Stimulated activated CD4-positive, alpha-beta T cell treated with anti-CD3 and anti-CD28 coated beads, Interleukin-2, amount 100 ng/mL, for 24 hours (primary cell): ENCODE measurements at places on chromosomes 6 and 20.

GRCh38 chr6:96330884-96331283, 190.7 kb upstream of the UFL1 start:
- DNase-seq: no peak

DNA sequence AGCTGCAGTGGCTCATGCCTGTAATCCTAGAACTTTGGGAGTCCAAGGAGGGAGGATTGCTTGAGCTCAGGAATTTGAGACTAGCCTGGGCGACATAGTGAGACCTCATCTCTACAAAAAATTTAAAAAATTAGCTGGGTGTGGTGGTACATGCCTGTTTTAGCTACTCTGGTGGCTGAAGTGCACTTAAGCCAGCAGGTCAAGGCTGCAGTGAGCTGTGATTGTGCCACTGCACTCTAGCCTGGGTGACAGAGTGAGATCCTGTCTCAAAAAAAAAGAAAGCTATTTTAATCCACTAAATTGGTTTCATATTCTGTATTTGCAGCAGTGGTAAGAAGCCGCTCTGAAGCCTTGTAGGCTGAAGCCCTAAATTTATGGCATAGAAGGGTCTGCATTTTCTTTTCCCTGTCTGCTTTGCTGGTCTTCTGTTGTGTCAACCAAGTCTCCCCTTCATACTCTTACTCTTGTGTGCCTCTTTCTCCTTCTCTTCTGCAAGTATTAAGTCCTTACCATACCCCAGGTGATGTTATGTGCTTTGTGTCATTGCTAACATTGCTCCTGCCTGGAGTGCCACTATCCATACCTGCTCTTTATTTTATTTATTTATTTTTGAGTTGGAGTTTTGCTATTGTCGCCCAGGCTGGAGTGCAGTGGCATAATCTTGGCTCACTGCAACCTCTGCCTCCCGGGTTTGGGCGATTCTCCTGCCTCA, 70.9 kb downstream of the MYO6 start:
- no peak for DNase-seq

GRCh38 chr6:41302638-41303037, 16.2 kb upstream of the TREM1 start:
- DNase-seq: no peak

GRCh38 chr20:51216850-51217249, 193.9 kb upstream of the KCNG1 start:
- DNase-seq: no peak

GRCh38 chr6:73585566-73586415, 65.0 kb upstream of the EEF1A1 start:
- DNase-seq: peak; percentile 31

DNA sequence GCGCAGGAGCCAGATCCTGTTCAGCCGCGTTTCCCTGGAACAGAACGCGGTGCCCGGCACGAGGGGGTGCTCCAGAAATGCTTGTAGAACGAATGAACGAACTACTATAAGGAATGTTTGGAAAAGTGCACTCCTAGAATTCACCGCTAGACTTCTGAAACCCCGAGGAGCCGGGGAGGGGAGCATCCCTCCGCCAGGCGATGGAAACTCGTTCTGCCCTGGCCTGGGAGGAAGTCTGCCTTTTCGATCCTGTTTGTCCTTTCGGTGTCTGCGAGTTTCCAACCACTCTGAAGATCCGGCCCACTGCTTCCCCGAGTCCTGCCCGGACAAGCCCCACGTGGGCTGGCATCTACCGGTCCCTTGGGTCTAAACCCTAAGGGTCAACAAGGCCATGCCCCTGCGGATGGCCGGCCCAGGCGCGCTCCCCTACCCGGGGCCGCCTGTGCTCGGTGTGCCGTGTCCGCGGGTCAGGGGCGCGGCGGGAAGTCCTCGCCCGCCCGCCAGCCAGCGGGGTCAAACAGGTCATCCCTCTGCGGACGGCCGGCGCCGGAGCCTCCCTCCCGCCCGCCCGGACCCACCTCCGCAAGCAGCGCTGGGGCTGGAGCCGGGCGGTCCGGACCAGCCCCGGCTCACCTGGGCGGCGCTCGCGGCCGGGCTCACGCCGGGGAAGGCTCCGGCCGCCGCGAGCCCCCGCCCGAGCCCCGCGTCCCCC, 526 bp downstream of the SULF2 start:
- no peak for DNase-seq

DNA sequence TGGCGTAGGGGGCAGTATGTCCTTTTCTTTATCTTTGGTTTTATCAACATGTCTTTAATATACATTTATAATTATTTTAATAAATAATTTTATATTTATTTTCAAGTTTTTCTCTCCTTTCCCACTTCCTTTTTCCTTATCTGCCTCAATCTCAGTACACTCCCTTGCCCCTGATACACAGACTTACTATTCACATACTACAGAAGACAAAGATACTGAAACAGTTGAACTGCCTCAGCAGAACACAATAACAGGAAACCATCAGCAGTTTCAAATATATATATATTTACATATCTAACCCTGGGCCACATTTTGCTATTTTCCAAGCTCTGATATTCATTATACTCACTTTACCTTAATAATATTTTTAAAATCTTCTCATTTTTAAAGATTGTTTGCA, 19.8 kb downstream of the IBTK start:
- no peak for DNase-seq

- DNase-seq: no peak
These were observed 21.9 kb upstream of the SGK2 start for GRCh38 chr20:43536817-43537440.

DNA sequence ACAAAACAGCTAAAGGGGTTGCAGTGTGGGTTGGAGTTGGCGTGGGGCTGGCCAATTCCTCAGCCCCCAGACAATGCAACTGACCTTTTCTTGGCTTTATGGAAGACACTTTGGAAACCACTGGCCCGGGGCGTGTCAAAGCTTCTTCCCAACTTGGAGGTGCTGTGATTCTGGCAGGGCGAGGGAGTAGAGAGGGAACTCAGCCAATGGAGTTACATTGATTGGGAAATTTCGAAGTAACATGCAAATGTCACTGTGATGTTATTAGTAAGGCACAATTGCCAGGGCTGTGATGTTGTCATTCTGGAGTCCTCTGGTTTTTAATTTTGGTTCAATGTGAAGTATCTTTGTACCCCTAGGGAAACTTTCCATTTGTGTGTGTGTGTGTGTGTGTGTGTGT, 41.5 kb upstream of the EPB41L1 start:
- no peak for DNase-seq

DNA sequence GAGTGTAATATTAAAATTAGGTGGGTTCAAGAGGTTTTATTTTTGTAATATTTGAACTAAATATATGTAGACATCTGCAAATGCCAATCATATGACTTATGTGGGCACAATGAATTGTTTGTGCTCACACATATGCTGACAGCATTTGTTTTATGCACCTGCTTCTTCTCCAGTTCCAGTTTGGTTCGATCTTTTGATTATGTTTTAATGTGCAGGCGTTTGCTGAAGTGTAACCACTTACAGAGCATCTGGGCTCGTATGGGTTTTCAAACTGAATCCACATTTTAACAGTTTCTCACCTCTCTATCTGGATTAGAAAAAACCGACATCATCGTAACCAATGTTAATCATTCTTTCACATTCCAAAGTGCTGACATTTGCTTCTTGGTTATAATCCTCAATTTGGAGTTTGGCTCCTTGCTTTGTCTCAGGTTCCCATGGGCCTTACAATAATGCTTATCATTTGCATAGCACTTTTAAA, 129.1 kb upstream of the SPACA1 start:
- DNase-seq: no peak

DNA sequence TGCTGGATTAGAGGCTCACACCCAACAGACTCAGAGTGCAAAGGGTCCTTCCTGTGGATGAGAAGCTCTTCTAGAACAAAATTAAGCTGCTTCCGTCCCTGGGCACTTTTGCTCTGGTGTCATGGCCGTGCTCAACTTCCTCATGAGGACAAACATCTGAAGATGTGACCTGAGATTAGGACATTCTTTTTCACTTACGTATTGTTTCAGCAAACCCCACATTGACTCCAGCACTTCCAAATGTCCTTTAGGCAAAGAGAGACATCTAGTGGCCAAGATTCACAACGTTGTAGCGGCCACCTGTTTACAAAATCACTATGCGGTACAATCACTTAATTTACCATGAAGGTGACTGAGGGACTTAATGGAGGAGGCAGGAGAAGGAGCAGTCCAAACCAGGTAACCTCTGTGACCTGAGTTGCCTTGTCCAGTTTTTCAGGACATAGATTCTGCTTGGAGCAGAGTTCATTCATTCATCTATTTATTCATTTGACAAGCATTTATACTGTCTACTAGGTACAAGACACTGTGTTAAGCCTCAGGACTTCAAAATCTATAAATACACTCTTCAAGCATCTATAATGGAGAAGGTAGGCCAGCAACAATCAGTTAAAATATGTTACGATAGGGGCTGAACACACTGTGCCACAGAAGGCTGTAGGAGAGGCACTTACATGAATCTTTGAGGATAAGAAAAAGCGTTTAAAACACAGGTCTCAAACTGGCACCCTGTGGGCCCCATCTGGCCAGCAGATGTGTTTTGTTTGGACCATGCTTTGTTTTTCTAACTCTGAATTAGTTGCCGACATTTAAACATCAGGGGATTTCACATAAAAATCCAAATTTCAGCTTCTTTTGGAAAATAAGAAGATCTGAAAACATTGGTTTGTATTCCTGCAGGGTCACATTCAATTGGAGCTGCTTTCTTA, 5.6 kb upstream of the ADGRF1 start:
- DNase-seq: peak; percentile 18

DNA sequence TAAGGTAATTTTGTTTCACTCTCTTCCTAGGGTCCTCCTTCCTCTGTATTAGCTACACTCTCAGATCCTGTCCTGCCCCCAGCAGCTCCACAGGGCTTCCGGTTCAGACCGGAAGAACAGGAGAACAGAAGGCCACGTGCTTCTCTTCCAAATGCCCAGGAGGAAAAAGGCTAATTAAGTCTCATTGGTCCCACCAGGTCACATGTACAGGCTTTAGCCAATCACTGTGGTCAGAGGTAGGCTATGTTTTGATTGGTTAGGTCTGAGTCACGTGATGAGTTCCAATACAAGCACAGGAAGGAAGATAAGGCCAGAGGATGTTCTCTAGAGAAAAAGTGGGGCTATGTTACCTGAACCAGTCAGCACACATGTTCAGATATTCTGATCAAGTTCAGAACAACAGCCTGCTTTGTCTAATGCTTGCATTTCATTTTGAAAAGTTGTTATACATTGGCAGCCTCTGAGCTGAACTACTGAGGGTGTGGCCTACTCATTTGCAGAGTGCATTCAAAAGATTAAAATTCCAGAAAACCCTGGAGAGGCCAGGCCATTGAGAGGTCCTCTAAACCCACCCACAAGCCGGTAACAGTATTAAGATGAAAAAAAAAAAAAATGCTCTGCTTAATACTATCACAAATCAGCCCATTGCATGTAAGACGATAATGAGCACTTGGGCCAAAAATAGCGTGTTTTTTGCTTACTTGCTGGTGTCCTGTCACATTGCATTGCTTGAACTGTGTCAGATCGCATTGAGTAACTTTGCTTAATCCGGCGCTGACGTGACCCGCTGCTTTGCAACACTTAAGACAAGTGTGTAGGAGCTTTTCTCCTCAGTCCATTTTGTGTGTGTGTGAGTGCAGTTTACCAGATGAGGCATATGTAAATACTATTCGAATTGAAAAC, 170.3 kb downstream of the TSHZ2 start:
- no peak for DNase-seq

DNA sequence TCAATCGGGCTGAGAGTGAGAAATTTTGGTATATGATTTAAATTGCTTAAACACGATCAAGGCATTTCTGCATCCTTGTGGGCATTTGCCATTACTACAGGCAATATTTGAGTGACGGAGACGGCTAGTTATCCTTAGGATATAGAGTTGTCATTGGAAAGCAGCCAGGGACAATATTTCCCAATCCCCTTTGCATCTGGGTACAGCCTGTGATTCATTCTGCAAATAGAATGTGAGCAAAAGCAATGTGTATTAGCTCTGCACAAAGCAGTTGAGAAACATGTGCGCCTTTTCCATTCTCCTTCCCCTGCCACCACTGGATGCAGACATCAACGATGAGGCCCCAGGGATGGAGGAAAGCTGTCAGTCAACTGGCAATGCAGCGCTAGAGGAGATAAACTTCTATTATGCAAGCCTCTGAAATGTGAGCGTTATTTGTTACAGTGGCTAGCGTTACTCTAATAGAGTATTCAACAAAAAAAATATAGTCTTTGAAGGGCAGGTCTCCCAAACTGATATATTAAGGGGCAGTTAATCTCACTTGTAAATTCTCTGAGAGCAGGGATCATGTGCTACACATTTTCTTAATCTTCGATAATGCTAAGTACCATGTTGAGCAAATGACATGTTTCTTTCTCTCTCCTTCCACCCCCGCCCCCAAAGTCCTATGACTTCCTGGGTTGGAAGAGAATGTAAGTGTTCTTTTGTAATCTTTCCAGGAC, 37.1 kb upstream of the NCOA3 start:
- DNase-seq: no peak

- DNase-seq: peak; percentile 24
These were observed 28.1 kb upstream of the MTCL3 start for GRCh38 chr6:127547215-127547614.
